Right ventricle myocardium superior (tissue), 1 donor: ENCODE measurements at places on chromosomes 3 and 15.

- DNase-seq, result no peak
These were observed 279.2 kb downstream of the LSAMP start for GRCh38 chr3:116166121-116166520.

DNA sequence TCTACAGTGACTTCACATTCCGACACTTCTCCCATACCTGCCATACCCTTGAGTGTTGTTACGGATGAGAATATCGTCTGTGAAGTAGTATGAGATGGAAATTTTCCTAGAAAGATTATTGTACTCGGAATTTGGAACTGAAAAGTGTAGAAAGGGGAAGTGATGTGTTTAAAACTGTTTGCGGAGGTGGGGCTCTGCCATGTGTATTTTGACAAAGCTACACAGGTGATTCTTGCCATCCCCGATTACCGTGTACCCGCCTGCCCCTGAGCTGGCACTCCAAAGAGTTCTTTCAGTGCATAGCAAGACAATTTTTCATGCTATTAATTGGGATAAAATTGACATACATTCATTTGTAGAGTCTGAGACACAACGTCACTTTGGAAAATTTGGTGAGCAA is 81.7 kb downstream of the OPA1 start:
- no peak for DNase-seq

GRCh38 chr3:12916159-12916558 is 74.8 kb upstream of the RPL32 start:
- DNase-seq, result no peak

GRCh38 chr3:189621948-189622603 is 9.1 kb upstream of the TP63 start:
- no peak for DNase-seq

- no peak for DNase-seq
These were observed 136.0 kb downstream of the ATP10A start for GRCh38 chr15:25727116-25727515.

- DNase-seq, result no peak
These were observed 75.8 kb upstream of the LIPC start for GRCh38 chr15:58355973-58356372.
